ENCODE measurements at places on chromosomes 3 and 15.

- DNase-seq = no peak
These were observed 195.2 kb downstream of the EFHB start for GRCh38 chr3:19738846-19739245.

GRCh38 chr15:85534031-85534430 is 153.6 kb downstream of the AKAP13 start:
- no peak for DNase-seq

GRCh38 chr3:189233225-189233858 is 61.6 kb downstream of the TPRG1 start:
- DNase-seq = peak; percentile 46

DNA sequence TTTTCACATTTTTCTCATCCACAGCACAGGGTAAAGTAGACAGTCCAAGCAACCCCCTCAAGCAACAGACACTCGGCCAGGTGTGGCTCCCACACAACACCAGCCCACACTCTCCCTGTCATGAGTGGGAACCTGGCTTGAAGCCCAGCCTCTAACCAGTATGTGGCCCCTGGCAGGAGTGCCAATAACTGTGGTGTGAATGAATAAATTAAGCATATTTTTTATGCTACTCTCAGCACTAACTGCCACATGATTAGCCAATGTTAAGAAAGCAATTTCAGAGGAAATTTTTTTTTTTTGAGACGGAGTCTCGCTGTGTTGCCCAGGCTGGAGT is 9.9 kb downstream of the IL17RD start:
- no peak for DNase-seq

DNA sequence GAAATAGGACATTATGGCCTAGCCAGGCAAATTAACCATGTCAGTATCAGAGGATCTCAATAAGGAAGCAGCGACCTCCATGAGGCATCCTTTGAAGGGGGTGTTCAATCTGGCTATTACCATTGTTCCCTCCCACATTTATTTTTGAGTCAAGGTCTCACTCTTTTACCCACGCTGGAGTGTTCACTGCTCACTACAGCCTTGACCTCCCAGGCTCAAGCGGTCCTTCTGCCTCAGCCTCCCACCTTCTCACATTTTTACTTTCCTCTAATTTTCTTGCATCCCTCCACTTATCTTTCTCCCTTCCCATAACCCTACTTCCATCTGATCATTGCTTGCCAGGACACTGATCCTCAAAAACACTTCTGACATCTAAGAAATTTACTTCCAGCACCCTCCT is 654.0 kb upstream of the NR2F2 start:
- DNase-seq = no peak

- DNase-seq = no peak
These were observed 755.5 kb upstream of the SEMA6D start for GRCh38 chr15:46961795-46962194.

DNA sequence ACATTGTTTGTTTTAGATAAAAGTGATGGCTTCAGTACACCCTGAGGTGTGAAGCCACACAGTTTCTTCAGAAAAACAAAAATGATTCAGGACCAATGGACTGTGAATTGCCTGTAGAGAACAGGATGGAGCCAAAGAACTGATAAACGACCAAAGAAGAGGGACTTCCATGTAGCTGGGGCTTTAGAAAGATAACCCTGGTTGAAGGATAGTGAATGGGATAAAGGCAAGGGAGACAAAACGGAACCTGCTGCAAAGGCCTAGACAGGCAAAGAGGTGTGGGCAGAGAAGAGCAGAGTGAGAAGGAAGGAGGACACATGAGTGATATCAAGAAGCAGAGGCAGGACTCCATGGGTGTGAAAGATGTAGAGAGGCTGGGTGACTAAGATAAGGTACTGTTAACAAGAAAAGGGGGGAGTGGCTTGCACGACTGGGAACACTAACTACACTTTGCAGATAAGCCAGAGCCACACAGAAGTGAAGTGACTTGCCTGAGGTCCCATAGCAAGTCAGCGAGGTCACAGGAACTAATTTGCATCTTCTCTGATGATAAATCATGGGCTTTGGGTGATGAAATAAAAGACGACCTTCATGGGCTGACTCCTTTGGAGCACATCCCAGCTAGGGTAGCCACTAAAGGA is 44.3 kb downstream of the RAB6B start:
- DNase-seq = no peak

DNA sequence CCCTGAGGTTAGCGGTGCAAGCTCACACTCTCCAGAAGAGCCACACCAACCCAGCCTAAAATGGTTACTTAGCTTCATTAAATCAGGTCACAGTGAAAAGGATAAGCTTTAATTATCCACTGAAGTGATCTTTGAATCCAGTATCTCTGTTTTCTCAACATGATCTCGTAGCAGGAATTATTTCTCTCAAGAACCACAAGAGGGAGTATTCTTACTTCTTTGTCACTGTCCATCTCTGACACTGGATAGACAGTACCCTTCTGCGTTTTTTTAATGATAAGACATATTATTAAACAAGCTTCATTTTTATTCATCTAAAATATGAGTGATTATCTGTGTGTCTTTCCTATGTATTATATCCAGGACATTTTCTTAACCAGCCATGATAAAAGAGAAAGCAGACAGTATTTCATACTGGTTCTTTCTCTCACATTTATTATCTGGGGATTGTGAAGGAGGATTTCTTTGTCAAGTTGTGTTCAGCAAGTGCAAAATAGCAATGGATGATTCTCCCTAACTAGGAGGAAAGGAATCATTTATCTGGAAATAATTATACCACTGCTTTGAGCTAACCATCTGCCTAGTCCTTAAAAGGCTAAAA is 105.4 kb upstream of the CCDC54 start:
- no peak for DNase-seq

DNA sequence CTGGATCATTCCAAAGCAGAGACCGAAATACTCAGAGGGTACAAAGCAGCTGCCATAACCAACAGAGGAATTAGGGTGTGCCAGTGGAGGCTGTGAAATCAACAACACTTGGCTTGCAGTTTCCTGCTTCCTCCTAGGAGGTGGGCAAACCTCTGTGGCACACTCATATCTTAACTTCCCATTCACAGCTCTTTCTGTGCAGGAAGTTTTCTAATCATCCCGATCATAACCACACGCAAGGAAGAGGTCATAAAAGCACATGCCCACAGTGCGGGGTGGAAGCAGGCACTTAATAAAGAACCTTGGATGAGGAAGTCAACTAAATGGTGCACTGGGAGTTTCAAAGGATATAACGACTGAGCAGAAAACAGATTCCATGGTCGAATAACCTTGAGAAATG is 5.1 kb downstream of the SCAMP2 start:
- no peak for DNase-seq

DNA sequence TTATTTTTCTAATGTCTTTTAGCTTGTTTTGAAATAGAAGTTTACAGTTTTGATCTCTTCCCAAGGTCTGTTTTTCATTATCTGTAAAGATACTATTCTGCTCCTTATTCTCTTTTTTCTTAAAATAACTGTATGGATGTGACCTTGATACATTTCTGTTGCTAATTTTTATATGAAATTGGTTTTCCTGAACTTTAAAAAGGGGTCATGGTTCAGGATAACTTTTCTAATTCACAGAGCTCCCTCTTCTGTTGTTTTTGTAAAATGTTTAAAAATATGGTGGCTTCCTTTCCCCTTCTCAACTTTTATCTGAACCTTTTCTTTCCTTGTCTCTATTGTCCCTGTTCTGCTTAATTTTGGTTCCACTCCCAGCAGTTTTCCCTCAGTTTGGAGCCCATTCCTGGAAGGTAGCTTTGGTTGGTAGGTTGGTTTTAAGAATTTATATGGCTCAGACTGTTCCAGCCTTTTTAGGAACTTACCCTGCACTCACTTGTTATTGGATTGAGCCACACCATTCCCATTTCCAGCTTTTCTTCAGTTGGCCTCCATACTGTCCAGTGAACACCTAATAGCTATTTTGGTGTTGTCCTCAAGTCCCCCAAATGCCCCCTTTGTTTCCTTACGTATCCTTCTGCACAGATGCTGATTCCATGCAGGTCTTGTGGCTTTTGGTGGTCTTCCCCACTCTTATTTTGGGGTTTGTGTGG is 70.3 kb downstream of the SLMAP start:
- no peak for DNase-seq

- peak; percentile 39 for DNase-seq
These were observed 639 bp downstream of the FOXP1 start for GRCh38 chr3:71582612-71583565.

- no peak for DNase-seq
These were observed 356.0 kb upstream of the RBMS3 start for GRCh38 chr3:28924744-28925360.

DNA sequence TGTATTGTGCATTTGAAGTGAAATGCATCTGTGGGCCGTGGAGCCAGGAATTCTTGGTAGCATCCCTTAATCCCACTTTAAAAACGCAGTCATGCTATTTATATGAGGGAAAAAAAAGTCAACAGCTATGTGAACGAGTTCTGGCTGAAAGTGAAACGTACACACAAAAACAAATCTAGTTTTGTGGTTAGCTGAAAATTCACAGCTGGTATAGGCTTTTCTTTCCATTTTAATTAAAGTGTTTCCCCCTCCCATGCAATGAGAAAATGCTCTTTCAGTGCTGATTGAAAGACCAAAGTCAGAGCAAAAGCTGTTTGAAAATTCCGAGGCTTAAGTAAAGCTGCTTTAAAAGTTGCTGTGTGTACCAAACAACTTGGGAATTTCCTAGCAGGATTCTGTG is 297.4 kb downstream of the PLCL2 start:
- DNase-seq = no peak

GRCh38 chr3:106423321-106424225 is 554.8 kb upstream of the CBLB start:
- DNase-seq = no peak

DNA sequence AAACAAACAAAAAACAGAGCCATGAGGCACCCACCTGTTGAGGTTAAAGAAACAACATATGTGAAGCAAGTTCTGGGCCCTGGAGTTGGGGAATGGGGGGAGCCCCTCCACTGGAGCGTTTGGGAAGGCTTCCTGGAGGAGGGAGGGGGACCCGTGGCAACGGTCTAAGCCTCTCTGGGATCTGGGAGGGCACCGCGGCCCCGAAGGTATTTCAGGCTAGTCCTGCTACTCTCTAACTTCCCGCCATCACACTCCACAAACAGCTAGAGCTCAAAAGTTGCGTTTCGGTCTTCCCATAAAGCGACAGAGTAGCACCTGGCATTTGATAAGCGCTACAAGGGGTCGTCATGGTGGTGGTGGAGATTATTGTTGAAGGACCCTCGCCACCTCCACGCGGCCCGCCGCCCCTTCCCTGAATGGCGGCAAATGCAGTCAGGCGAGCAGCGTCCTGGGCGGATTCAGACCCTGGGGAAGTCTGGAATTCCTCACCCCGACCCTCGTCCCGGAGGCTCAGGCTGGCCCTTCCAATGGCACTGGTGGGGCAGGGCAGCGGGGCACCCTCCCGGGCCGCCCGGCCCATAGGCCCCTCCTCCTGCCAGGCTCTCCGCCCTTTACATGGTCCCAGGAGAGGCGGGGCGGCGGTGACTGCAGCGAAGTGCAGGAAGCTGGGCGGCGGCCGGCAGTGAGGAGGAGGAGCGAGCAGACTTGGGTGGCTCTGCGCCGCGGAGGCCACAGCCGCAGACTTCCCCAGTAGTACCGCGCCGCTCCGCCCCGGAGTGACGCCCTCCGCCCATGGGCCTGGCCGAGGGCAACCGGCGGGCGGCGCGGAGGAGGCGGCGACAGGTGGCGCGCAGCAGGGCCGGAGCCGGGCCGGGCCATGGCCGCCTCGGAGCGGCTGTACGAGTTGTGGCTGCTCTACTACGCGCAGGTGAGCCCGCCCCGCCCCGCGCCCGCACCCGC is at the start of gene NBEAL2:
Gene NBEAL2, plus strand, starts transcription at position 682 of the 960 bp plus-strand sequence. Its CDS starts 196 bp downstream, at position 878.
- peak; percentile 39 for DNase-seq

GRCh38 chr15:79307251-79307650 is 3.7 kb upstream of the TMED3 start:
- no peak for DNase-seq

- DNase-seq = no peak
These were observed 130.9 kb upstream of the GOLGA6L6 start for GRCh38 chr15:20672470-20672869.

DNA sequence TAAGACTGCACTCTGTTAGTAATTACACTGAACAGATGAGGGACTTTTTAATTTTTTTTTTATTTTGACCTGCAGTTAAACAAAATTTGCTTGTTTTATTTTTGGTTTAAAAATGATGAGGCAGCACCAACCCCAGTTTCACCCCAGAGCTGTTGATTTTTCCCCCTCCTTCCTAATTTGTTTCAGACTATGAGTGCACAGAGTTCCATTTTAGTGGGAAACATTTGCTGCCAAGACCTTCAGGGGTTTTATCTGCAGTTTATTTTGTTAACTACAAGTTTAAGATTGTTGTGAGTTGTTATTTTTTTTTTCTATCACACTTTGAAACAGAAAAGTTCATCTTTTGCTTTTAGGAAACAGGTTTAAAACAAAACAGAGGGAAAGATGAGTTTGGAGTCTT is 455.9 kb upstream of the NR2F2 start:
- DNase-seq = no peak

GRCh38 chr15:92719021-92719420 is 63.4 kb upstream of the FAM174B start:
- no peak for DNase-seq

- DNase-seq = no peak
These were observed 33.0 kb downstream of the SRP14 start for GRCh38 chr15:40006003-40006402.

- no peak for DNase-seq
These were observed 105.9 kb downstream of the TPRG1 start for GRCh38 chr3:189277711-189278110.

- DNase-seq = peak; percentile 1
These were observed 97.9 kb upstream of the UNC13C start for GRCh38 chr15:53880357-53880756.

- no peak for DNase-seq
These were observed 43.1 kb upstream of the TIPARP start for GRCh38 chr3:156631323-156631722.

- no peak for DNase-seq
These were observed 33.0 kb downstream of the BLM start for GRCh38 chr15:90750186-90750585.

GRCh38 chr3:195766671-195767070 is 45.1 kb downstream of the MUC4 start:
- no peak for DNase-seq

DNA sequence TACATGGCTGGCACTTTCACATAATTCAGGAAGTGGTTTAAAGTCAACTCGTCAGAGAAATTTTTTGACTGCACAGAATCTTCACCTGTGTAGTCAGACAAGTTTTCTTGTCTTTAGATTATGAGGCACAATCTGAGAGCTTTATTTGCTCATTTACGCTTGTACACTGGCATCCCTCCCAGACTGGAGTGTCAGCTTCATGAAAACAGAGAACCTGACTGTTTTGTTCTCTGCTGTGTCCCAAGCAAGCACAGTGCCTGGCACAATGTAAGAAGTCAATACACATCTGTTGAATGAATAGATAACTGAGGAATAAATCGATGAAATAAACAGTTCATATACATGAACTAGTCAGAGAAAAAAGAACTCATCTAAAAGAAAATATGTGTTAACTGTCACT is 846.1 kb upstream of the CFAP20DC start:
- DNase-seq = no peak

GRCh38 chr15:71496336-71496955 is 313.9 kb upstream of the NR2E3 start:
- DNase-seq = no peak

GRCh38 chr15:76982756-76983155 is 12.2 kb upstream of the PSTPIP1 start:
- DNase-seq = no peak

GRCh38 chr3:53192608-53193007 is 31.6 kb downstream of the PRKCD start:
- DNase-seq = no peak

- no peak for DNase-seq
These were observed 14.3 kb downstream of the AKAP13 start for GRCh38 chr15:85394554-85395333.
